Activated CD4-positive, alpha-beta memory T cell treated with anti-CD3 and anti-CD28 coated beads for 36 hours (primary cell): ENCODE measurements at places on chromosomes 4 and X.

DNA sequence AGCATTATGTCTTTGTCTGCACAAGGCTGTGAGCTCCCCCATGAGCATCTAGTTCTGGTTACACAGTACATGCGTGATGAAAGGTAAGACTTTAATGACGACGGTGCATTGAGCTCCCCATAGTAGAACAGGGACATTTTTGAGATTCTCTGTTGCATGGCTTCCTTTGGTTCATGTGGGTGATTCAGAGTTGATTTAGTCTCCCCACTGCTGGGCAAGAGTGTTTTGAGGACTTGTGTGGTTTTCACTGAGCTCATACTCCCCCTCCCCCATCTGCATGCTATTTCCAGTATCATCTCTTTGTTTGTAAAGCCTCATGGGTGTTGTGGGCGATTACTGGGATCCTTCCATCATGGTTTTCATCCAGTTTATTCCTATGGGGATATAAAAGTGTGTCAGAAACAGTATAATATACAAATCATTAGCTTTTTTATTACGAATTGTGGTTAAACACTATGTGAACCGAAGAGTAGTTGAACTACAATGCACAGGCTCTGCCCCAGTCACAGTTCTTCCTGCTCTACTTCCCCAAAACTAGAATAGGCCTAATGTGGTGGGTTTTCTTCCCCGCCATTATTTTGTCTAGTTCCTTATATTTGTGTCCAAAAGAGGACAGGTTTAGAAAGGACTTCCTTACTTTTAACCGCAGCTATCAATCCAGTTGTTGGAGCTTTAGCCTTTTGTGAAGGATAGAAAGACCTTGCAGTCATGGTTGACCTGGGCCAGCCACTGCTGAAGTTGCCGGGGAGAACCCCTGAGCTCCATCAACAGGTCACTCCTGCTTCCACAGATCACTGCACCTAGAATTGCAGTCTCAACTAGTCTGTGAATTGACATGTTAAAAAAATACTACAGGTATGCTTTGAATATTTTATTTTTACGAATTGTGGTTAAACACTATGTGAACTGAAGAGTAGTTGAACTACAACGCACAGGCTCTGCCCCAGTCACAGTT, 30.4 kb downstream of the KIT start:
- DNase-seq = no peak
- no peaks in the 10 kb centered on the region for H3K27me3 ChIP-seq
- no peak overlapping the region for H3K4me3 ChIP-seq
- H3K4me1 ChIP-seq = peaks cover 15% of the 10 kb centered on the region

GRCh38 chrX:10467793-10468192, 152.6 kb downstream of the MID1 start:
- H3K36me3 ChIP-seq = no peaks in the 10 kb centered on the region
- H3K4me3 ChIP-seq = no peak overlapping the region
- DNase-seq = no peak

DNA sequence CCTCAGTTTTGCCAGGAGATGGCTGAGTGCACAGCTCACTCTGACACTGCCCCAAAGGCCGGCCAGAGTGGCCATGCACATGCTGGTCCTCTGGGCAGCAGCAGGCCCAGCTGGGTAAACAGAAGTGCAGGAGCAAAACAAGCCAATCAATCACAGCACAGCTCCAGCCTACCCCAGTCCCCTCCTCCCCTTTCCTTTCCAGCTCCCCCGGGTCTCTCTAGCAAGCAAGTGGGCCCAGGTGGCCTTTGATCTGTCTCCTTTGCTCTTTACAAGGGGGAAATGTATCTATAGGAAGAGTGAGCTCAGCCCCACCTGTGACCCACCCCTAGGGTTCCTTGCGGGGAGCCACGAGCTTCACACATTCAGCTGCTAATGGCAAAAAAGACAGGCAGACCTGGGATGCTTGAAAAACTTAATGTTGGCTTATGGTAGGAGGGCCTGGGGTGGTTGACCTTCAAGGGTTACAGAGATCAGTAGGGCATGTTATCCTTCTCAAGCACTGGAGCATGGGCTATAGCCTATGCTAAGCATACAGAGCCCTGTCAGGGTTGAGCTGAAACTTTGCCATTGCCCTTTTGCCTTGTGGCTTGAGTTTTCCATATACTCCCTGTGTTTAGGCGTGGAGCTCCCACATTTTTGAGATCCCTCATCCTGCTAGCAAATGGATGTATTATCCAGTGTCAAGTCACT, 57.8 kb upstream of the PLAC1 start:
- no peak for DNase-seq
- peaks cover 20% of the 10 kb centered on the region for H3K4me1 ChIP-seq
- H3K36me3 ChIP-seq = no peaks in the 10 kb centered on the region
- H3K27me3 ChIP-seq = peaks cover 3% of the 10 kb centered on the region

DNA sequence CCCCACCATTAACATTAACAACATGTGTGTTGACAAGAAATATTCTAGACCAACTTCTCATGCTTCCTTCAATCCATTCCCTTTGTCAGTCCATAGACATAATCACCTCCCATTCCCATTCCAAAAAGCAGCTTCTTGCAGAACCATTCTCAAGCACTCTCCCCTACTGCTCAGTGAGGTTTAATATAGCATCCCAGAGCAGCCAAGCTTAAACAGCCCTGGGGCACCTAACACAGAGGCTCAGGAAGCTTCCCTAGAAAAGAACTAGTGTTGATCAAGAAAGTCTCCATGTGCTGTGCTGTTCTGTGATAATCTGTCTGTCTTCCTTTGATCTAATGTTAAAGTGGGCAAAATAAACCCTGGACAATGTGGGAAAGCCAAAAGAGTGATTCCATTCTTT, 174.2 kb upstream of the NOCT start:
- no peak overlapping the region for H3K27ac ChIP-seq
- H3K27me3 ChIP-seq = peaks cover 9% of the 10 kb centered on the region
- H3K36me3 ChIP-seq = no peaks in the 10 kb centered on the region
- H3K4me1 ChIP-seq = no peaks in the 10 kb centered on the region
- H3K4me3 ChIP-seq = no peak overlapping the region
- no peak for DNase-seq

DNA sequence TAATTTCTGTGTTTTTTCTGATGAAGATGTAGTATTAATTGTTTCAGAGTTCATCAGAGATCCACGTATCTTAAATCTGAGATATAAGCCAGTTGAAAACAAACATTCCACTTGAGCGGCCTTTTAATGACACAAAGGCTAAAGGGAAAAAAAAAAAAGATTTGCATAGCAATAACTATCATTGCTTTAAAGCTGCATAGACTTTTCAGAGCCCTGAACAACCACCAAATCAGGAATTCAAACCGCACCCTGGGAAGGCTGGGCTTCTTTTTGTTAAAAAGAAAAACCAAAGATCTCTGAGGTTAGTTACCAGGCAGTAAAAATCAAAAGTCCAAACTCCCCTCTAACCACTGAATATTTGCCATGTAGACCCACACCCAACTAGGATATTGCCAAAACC, 206.0 kb downstream of the HHIP start:
- DNase-seq = no peak
- no peak overlapping the region for H3K4me3 ChIP-seq
- no peaks in the 10 kb centered on the region for H3K27me3 ChIP-seq

GRCh38 chr4:145035494-145036136, 62.4 kb downstream of the ANAPC10 start:
- peaks cover 36% of the 10 kb centered on the region for H3K36me3 ChIP-seq
- H3K4me3 ChIP-seq = no peak overlapping the region
- DNase-seq = no peak
- H3K27me3 ChIP-seq = no peaks in the 10 kb centered on the region
- no peak overlapping the region for H3K27ac ChIP-seq

- no peaks in the 10 kb centered on the region for H3K27me3 ChIP-seq
- H3K4me1 ChIP-seq = peaks cover 51% of the 10 kb centered on the region
- peaks cover 32% of the 10 kb centered on the region for H3K36me3 ChIP-seq
- DNase-seq = peak; percentile 75
- peak overlapping the region; percentile 98 for H3K27ac ChIP-seq
- H3K4me3 ChIP-seq = peak overlapping the region; percentile 90
Measured at GRCh38 chr4:184472614-184473498, 1.5 kb downstream of the IRF2 start.

- no peaks in the 10 kb centered on the region for H3K36me3 ChIP-seq
- peak; percentile 34 for DNase-seq
- peaks cover 26% of the 10 kb centered on the region for H3K4me1 ChIP-seq
- H3K27me3 ChIP-seq = no peaks in the 10 kb centered on the region
Measured at GRCh38 chr4:110055158-110055768, 142.6 kb downstream of the EGF start.

GRCh38 chrX:82127228-82128123, 925.6 kb downstream of the SH3BGRL start:
- H3K27ac ChIP-seq = no peak overlapping the region
- H3K27me3 ChIP-seq = no peaks in the 10 kb centered on the region
- H3K36me3 ChIP-seq = no peaks in the 10 kb centered on the region
- no peak for DNase-seq
- H3K4me3 ChIP-seq = no peak overlapping the region
- H3K4me1 ChIP-seq = no peaks in the 10 kb centered on the region

GRCh38 chrX:132956421-132957210, 1.8 kb downstream of the HS6ST2 start:
- peak overlapping the region; percentile 55 for H3K4me3 ChIP-seq
- peaks cover 33% of the 10 kb centered on the region for H3K27me3 ChIP-seq
- no peak for DNase-seq
- peaks cover 6% of the 10 kb centered on the region for H3K4me1 ChIP-seq
- H3K27ac ChIP-seq = no peak overlapping the region
- no peaks in the 10 kb centered on the region for H3K36me3 ChIP-seq

GRCh38 chr4:118879409-118879808, 9.2 kb upstream of the SYNPO2 start:
- no peak for DNase-seq
- no peaks in the 10 kb centered on the region for H3K27me3 ChIP-seq
- peaks cover 5% of the 10 kb centered on the region for H3K36me3 ChIP-seq

DNA sequence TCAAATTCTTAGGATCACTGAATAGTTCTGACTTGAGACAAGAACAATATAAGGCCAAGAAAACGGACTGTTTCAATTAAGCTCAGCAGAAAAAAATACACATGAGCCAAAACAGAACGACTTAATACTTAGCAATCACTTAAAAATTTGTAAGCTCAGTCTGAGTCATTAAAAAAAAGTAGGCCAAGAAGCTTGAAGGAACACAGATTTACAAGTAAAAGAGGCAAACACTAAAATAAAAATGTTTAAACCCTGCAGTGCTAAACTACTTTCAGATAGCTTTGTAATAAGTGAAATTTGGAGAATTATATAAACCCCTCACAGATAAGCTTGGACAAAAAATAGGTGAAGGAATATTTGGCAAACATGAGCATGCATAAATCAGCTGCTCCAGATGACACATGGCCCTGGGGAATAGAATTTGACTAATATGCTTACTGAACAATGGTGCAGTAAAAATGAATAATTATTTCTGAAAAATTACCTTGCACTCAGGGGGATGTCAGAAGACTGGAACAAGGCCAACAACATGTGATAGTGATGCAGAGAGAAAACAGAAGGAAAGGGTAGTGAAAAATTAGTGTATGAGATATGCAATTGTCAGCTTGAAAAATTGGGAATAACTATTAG, 49.6 kb downstream of the LNX1 start:
- H3K27me3 ChIP-seq = peaks cover 7% of the 10 kb centered on the region
- H3K36me3 ChIP-seq = no peaks in the 10 kb centered on the region
- no peaks in the 10 kb centered on the region for H3K4me1 ChIP-seq
- H3K4me3 ChIP-seq = no peak overlapping the region
- DNase-seq = no peak

DNA sequence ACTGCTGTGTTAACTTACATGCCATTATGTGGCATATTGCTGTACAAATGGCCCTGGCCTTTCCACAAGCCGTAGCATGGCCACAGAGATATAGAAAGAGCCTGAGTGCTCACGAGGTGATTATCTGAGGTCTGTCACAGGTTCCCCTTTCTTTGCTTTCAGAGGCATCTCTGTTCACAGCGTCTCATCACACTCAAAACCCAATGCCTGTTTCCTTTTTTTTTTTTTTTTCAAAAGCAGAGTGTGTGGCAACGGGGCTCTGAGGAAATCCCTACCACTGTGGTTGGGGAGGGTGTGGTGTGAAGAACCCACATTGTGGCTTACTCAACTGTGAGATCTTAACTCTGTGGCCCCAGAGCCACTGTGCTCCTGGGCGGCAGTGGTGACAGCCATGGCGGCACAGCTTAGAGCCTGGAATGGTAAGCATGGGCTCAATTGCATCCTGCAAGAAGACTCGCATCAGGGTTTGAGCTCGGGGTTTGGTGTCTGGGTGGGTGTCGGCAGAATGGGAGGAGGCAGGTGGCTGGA, 30.8 kb downstream of the RTL5 start:
- no peaks in the 10 kb centered on the region for H3K36me3 ChIP-seq
- DNase-seq = peak; percentile 87
- no peaks in the 10 kb centered on the region for H3K27me3 ChIP-seq
- peak overlapping the region; percentile 60 for H3K4me3 ChIP-seq
- peaks cover 58% of the 10 kb centered on the region for H3K4me1 ChIP-seq

- H3K4me3 ChIP-seq = no peak overlapping the region
- no peak for DNase-seq
- H3K27ac ChIP-seq = no peak overlapping the region
- H3K27me3 ChIP-seq = no peaks in the 10 kb centered on the region
- H3K4me1 ChIP-seq = no peaks in the 10 kb centered on the region
Measured at GRCh38 chr4:109248322-109248900, 54.0 kb downstream of the COL25A1 start.

- H3K4me3 ChIP-seq = no peak overlapping the region
- H3K27me3 ChIP-seq = peaks cover 5% of the 10 kb centered on the region
- no peak for DNase-seq
Measured at GRCh38 chr4:24867766-24868296, 45.0 kb downstream of the CCDC149 start.

DNA sequence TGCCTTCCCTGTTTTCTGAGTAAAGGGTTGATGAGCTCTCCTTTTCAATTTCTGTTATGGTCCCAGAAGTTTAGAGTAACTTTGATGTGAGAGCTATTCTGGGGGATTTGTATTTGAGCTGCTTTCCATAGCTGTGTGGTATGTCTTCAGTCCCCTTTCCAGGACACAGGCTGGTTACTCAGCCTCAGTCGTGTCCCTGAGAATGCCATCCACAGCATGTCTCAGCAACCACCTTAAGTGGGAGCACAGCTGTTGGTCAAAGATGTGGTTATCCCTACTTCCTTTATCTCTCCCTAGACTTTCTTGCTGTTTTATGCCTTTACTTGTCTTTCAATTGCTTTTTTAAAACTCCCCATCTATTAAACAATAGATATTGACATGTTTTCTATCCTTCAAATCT, 37.8 kb downstream of the RNF175 start:
- no peaks in the 10 kb centered on the region for H3K36me3 ChIP-seq
- H3K27me3 ChIP-seq = peaks cover 1% of the 10 kb centered on the region
- no peak overlapping the region for H3K27ac ChIP-seq

DNA sequence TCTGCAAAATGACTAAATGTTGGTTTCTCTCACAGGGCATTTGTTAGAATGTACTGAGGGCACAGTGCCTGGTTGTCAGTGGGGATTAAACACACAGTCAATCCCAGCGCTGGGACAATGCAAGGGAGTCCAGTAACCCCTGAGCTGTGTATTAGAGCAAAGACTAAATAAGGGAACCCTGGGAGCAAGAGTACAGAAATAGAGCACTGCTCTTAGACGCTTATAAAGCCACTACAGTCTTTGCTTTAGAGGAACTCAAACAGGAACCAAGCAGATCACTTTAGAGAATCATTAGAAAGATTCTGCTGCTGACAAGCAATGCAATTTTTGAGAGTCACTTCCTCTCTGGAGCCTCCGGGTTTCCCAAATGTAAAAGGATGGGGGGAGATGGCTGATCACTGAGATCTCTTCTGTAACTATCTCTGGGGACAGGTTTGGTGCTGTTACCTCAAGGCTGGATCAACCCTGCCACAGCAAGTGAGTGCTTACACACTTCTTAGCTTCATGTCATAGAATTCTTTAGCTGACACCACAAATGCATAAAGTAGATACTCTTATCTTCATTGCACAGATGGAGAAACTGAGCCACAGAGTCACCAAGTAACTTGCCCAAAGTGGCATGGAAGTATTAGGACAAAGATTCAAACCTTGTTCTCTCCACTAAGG, 137.8 kb upstream of the CPEB2 start:
- no peak for DNase-seq
- H3K27ac ChIP-seq = no peak overlapping the region
- H3K36me3 ChIP-seq = no peaks in the 10 kb centered on the region
- H3K4me3 ChIP-seq = no peak overlapping the region
- no peaks in the 10 kb centered on the region for H3K4me1 ChIP-seq
- H3K27me3 ChIP-seq = peaks cover 11% of the 10 kb centered on the region
